ENCODE measurements at places on chromosomes 3 and 15. TPM values are rescaled to one million over a fixed set of nuclear protein-coding genes. Genes with fewer than 3 reads are reported as not detected.
A peak's percentile ranks its signal among the peaks of the same experiment; 100 is the strongest.

- H3K36me3 ChIP-seq: no peaks in the 10 kb centered on the region
- H3K4me3 ChIP-seq: no peak overlapping the region
- peaks cover 6% of the 10 kb centered on the region for H3K27me3 ChIP-seq
- no peak overlapping the region for H3K27ac ChIP-seq
- DNase-seq: no peak
- no peaks in the 10 kb centered on the region for H3K4me1 ChIP-seq
These were observed 39.3 kb upstream of the FURIN start for GRCh38 chr15:90829126-90829525.

- no peaks in the 10 kb centered on the region for H3K27me3 ChIP-seq
- H3K4me3 ChIP-seq: no peak overlapping the region
- no peaks in the 10 kb centered on the region for H3K36me3 ChIP-seq
- no peak for DNase-seq
- no peaks in the 10 kb centered on the region for H3K4me1 ChIP-seq
These were observed 420.4 kb upstream of the PROK2 start for GRCh38 chr3:72205297-72205826.

- no peaks in the 10 kb centered on the region for H3K27me3 ChIP-seq
- no peak for DNase-seq
- no peak overlapping the region for H3K27ac ChIP-seq
These were observed 31.6 kb upstream of the CLDN18 start for GRCh38 chr3:137978328-137978727.

GRCh38 chr3:160224811-160225175, 429 bp upstream of the C3orf80 start:
- H3K4me3 ChIP-seq: peak overlapping the region; percentile 67
- DNase-seq: no peak
- H3K27ac ChIP-seq: no peak overlapping the region
- H3K27me3 ChIP-seq: peaks cover 24% of the 10 kb centered on the region

- no peak overlapping the region for H3K4me3 ChIP-seq
- no peak overlapping the region for H3K27ac ChIP-seq
- peaks cover 40% of the 10 kb centered on the region for H3K27me3 ChIP-seq
- H3K4me1 ChIP-seq: no peaks in the 10 kb centered on the region
- no peaks in the 10 kb centered on the region for H3K36me3 ChIP-seq
These were observed 48.3 kb upstream of the ATP2B2 start for GRCh38 chr3:10553591-10554235.

Gene SLC12A1
- total RNA-seq: not detected

Gene DUOXA2
- not detected for total RNA-seq

Gene ZSCAN2
- total RNA-seq: 4.6 TPM

Gene DNAJB8
- not detected for total RNA-seq

Gene ZPLD1
- total RNA-seq: not detected

Data from esophagus muscularis mucosa (tissue), 4 donors.